Calu3 (cell line): ENCODE measurements at places on chromosomes 11 and 22.
A peak's percentile ranks its signal among the peaks of the same experiment; 100 is the strongest.

DNA sequence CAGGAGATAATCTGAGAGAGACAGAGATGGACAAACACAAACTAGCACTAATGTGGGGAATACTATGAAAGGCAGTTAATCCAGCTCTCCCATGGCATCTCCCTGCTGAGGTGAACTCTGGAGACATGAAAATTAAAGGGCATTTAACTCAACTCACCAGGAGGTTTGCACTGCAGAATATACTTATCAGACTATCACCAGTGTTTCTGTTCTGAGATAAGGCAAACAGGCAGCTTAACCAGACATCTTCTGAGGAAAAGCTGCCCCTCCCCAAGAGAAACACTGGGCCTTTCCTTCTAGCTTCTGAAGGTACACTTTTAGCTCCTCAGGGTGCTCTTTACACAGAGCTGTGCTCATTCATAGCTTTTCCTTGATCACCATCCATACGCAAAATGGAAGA, 85.5 kb downstream of the AMBRA1 start:
- DNase-seq = no peak

GRCh38 chr11:65559535-65559934, 1.4 kb upstream of the LTBP3 start:
- DNase-seq = no peak

GRCh38 chr11:9285850-9286587, 20.9 kb upstream of the DENND5A start:
- no peak for DNase-seq

- DNase-seq = no peak
Observed at GRCh38 chr11:28618416-28618815, 510.2 kb downstream of the METTL15 start.

DNA sequence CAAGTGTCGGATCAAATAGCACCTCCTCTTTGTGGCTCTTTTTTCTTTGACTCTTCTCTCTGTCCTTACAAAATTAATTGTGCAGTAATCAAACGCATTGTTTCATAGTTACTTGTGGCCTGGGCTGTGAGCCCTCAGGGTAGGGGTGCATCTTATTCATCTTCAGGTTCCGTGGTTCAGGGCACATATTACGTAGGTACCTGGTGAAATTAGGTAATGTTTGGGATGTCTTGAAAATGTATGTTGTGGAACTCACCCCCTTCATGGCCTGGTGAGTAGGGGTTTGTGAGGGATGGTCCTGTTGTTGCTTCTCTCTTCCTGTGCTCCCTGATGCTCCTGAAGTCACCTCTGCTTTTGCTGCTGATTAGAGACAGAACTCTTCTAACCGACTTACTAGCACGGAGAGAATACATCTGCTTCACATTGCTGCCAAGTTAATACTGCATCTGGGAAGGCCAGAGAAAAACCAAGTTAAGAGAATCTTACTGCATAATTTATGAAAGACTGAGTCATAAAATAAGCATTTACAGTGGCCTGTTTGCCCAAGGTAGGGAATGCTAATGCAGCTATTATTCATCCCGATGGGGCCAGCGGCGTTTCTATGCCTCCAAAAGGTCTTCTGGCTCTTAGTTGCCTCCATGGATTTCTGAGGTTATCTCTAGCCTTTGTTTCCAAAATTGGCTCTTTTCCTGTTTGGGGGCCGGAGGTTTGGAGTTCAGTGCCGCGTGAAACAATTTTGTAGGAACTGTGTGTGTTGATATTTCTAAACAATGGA, 66.9 kb downstream of the TBC1D22A start:
- peak; percentile 37 for DNase-seq

GRCh38 chr11:120597250-120598215, 86.0 kb downstream of the GRIK4 start:
- no peak for DNase-seq

- DNase-seq = no peak
Observed at GRCh38 chr11:8332196-8332595, 68.5 kb upstream of the LMO1 start.

DNA sequence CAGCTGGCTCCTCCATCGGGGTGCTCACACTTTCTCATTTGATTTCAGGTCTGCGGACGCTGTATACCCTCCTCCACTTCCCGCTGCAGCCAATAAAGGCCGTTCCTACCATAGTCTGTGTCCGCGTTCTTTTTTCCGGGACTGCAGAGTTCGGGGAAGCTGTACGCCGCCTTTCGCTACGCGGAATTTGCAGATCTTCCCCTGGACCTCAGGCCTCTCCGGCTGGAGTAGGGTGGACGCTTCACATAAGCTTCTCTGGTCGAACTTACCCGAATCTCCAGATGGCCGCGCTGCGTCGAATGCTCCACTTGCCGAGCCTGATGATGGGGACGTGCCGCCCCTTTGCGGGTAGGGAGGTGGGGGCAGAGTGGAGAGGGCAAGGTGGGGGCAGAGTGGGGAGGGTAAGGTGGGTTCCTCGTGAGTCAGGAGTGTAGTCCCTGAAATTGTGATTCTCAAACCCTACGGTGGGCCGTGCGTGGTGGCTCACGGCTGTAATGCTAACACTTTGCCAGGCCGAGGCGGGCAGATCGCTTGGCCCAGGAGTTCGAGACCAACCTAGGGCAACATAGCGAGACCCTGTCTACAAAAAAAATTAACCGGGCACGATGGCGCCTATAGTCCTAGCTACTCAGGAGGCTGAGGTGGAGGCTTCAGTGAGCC, 617 bp downstream of the CSKMT start:
- peak; percentile 30 for DNase-seq

- no peak for DNase-seq
Observed at GRCh38 chr11:95232666-95233065, 1.7 kb upstream of the SESN3 start.

- DNase-seq = no peak
Observed at GRCh38 chr11:5931061-5931460, 11.0 kb upstream of the OR56A3 start.

DNA sequence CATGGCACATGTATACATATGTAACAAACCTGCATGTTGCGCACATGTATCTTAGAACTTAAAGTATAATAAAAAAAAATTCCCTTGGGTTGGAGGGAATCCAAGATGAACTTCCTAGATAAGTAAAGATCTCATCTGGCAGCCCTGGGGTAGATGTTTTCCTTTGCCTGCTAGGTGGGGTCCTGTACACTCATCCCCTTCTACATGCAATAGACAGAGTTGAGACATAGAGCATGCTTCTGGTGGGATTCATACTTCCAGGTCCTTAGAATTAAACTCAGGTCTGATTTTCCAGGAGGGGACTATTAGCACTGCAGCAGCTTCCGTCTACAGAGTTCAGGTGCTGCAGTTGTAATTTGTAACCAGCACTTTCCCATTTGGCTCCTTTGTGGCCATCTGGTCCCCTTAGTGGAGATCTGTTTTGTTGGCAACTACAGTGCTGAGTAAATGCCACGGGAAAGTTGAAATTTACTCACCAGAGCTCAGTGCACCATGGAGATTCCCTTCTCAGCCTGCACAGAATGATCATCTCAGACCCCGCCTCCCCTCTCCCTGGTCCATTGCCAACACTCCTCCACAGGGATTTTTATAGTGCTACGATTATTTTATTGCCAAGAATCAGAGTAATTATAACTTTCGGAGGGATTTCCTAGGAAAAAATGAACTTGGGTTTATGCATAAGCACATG, 220.1 kb upstream of the E2F8 start:
- no peak for DNase-seq

DNA sequence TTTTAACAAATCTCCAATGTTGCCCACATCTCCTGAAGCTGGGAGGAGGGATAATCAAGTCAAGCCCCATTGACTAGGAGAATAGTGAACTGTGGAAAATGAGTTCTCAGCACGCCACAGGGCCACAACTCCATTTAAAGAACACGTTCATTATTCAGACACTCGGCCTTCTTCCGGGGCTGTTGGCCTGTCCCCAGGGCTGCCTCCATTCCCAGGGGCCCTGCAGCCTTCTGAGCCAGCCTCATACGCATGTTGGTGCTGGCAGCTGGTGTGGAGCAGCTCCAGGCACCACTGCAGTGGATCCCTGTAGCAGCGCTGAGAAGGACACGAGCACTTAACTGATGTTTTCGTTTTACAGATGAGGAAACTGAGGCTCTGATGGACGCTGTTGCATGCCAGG, 87.5 kb upstream of the RCN1 start:
- no peak for DNase-seq

GRCh38 chr11:47212938-47213337, 1.8 kb upstream of the DDB2 start:
- DNase-seq = no peak

GRCh38 chr11:75159151-75159953, 8.4 kb downstream of the SLCO2B1 start:
- peak; percentile 39 for DNase-seq
